T-helper 2 cell (primary cell): ENCODE measurements at places on chromosomes 1 and 21.

DNA sequence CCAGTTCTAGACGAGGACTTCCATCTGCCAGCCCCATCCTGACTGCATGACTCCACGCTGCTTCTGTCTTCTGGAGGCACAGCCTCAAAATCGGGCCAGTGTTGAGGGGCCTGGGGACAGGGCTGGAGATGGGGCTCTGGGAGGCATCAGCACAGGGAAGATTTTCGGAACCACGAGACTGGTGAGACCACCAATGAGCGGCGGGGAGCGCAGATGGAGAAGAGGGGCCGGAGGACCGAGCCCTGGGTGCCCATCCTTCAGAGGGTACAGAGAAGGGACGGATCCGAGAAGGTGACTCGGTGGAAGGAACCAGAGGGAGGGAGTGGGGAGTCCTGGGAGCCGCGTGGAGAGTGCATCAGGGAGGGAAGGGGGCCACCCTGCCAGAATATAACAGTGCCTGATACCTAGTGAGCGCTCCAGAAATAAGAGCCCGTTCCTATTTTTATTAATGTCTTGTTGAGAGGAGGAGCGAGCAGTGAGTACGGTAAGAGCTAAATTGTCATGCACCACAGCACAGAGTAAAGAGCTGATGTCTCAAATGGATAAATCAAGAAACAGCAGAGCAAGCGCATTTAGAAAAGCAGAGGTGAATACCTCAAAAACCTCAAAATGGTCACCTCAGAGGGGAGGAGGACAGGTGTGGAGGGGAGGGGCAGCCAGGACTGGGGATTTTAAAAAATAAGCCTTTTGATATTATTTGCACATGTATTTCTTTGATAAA, 26.2 kb upstream of the KIF26B start:
- no peak for DNase-seq

GRCh38 chr1:25848531-25848930, 10.7 kb downstream of the AUNIP start:
- DNase-seq, result no peak

GRCh38 chr1:24735509-24736375, 9.5 kb upstream of the CLIC4 start:
- no peak for DNase-seq

DNA sequence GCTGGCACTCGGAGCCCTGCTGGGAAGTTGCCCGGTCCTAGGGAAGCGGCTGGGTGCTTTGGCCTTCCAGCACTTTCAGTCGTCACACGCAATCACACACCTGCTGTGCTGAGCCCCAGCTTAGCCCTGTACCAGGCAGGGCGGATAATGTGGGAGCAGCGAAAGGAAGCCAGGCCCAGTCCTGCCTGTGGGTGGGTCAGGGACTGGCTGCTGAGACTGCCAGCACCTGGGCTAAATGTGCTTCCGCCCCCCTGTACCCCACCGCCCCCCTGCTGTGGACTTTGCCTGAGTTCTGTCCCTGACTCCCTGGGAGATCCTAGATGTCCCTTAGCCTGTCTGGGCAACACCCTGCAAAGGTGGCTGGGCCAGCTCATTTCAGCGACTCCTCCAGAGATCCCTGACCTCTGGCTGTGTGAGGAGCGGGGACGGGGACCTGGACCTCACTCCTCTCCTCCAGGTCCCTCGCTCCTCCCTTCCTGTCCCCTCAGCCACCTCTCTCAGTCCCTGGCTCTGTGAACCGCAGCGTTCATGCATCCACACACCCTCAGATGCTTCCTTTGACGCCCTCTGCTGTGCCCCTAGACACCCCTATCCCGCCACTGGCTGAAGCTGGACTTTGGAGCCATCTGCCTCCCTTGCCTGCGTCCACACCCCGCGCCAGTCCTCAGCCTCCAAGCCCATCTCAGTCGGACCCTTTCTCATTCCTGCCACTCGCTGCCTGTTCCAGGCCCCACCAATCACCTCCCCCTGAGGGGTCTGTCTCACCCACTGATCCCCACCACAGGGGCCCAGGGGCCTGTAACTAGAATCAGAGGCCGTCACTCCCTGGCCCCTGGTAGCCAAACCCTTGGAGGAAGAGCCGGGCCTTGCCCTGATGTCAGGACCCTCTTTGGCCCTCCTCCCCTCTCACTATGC, 1.4 kb downstream of the MMEL1 start:
- no peak for DNase-seq

GRCh38 chr1:166975361-166976129, at the start of gene ILDR2:
TSS of gene ILDR2 (minus strand) at chr1:166975540. CDS start at chr1:166975268, 272 bp downstream.
- peak; percentile 50 for DNase-seq

- no peak for DNase-seq
Observed at GRCh38 chr1:1869469-1869868, 21.4 kb downstream of the GNB1 start.
